ENCODE measurements at places on chromosomes 16 and 17. TPM values are rescaled to one million over a fixed set of nuclear protein-coding genes. Genes with fewer than 3 reads are reported as not detected.

Gene NPIPA3
- total RNA-seq = not detected

Gene OR4D1
- not detected for total RNA-seq

Gene TUBD1
- 23.6 TPM for total RNA-seq

Gene KRT12
- not detected for total RNA-seq

Gene CD79B
- not detected for total RNA-seq

Gene MT1F
- total RNA-seq = 12.5 TPM

Gene RHOT1
- 33.3 TPM for total RNA-seq

Gene EVI2B
- not detected for total RNA-seq

Gene EVPLL
- not detected for total RNA-seq

Gene TP53TG3F
- not detected for total RNA-seq

- no peak for DNase-seq
These were observed 3.1 kb downstream of the KCNJ2 start for GRCh38 chr17:70172449-70172848.

DNA sequence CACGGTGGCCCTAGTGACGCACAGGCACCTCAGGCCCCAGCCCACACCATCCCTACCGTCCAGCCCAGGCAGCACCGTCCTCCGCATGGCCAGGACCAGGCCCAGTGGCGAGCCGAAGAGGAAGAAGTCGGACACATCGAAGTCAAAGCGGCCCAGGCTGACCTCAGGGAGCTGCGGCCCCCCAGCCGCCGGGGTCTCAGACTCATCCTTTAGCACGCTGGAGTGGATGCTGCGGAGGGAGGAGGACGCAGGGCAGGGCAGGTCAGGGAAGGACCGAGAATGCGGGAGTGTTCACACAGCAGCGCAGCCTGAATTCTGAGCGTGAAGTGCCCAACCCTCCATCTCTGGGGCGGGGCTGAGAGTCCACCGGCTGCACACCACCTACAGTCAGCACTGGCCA is 30.1 kb downstream of the PIMREG start:
- DNase-seq = no peak

- no peak for DNase-seq
These were observed 57.7 kb upstream of the MAP3K14 start for GRCh38 chr17:45374501-45374900.

DNA sequence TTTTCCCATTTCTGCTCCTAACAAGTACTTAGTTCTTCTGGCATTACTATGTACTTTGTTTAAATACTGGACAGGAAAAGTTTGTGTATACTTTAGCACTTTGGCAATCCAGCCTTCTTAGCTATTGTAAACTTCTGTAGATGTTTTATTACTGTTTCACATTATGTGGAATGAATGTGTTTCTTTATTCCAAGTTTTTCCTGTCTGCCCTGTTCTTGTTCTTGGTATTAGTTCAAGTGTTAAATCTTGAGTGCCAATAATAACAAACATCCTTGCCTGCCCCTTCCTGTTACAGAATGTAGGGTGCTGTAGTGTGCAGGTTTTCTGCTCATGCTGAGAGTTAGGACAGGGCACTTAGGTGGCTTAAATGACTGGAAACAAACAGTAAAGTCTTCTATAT is 7.3 kb upstream of the CAPNS2 start:
- no peak for DNase-seq

DNA sequence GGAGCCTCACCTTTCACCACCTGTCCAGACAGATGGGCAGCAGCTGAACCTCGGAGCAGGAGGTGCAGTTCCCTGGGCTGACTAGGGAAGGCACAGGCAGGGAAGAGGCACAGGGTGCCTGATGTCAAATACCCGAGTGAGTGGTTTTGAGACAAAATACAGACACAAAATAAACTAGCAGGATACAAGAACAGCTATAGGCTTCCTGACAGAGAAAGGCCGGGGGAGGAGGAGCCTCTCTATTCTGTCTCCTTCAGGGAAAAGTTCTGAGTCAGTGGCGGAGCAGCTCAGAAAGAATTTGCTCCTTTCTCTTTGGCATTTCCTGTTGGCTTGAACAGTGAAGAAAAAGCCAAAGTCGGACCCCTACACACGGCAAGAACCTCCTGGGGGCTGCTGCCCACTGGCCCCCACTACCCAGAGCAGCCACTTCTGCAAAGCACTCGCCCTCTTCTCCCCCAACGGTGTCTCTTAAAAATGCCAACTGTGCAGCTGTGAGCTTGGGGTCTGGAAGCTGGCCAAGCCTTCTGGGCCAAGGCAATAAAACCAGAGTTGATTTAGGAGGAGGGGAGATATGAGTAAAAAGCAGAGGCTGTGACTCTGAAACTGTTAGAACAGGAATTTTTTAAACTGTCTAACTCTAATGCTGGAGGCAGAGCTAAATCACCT is 14.4 kb upstream of the FAAP100 start:
- no peak for DNase-seq

GRCh38 chr16:85350146-85350728 is 238.0 kb upstream of the CIBAR2 start:
- no peak for DNase-seq

DNA sequence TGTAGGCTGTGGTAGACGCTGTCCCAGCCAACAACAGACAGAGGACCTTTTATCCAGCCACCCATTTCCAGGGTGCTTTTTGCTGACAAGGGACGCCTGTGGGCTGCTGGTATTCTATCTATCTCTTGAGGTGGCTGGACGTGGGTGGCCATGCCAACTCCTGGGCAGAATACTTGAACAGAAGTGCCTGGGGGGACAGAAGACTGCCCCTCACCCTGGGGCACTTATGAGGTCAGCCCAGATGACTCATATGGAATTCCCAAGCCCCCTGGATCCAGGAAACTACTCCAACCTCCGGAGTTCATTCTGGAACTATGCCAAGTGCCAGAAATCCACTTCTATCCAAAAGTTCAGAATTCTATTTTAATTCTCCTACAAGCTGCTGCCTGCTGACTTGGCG is 61.3 kb downstream of the CDRT4 start:
- no peak for DNase-seq

DNA sequence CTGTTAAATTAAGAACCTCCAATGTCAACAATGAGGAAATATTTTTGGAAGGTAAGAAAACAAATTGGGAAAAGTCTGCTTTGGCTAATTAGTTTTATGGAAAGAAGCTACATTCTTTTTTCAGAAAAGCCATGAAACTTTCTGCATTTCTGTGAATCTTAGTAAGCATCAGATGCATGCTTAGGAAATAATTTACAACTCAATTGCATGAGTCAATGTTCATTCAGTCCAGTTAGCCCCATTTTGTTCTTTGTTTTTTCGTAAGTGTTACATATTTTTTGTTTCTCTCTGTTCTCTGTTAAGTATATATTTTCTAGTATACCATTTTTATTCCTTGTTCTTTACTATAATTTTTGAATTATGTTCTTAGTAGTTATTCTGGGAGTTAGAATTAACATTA is 195.2 kb upstream of the KIF2B start:
- no peak for DNase-seq

- no peak for DNase-seq
These were observed 2.3 kb downstream of the NAT9 start for GRCh38 chr17:74773871-74774286.

DNA sequence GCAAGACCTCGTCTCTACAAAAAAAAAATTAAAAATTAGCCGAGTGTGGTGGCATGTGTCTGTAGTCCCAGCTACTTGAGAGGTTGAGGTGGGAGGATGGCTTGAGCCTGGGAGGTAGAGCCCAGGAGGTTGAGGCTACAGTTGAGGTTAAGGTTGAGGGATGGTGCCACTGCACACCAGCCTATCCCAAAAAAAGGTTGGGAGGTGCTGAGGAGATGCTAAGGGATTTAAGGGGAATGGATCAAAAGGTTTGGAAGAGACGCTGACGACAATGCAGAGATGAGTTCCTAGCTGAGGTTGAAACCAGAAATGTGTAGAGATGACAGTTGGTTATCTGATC is 4.7 kb upstream of the NSMCE1 start:
- DNase-seq = no peak

DNA sequence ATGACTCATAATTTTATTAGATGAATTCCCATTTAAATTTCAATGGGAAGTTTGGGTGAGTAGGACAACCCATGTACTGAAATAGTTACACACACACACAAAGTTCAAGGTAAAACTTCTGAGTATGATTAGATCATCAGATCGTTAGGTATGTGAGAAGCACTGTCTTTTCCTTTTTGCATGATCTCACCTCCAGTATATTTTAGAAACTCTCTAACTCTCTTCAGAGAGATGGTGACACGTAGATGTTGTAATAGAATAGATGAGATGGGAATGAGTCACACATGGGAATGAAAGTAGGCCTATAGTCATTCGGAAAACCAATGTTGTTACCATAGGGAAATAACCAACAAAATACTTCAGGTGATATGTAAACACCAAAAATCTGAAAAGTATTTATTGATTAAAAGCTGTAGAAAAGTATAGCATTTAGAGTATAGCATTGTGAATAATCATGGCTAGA is 22.2 kb downstream of the KRT23 start:
- DNase-seq = no peak

- no peak for DNase-seq
These were observed 94.0 kb upstream of the SALL1 start for GRCh38 chr16:51244887-51245657.

DNA sequence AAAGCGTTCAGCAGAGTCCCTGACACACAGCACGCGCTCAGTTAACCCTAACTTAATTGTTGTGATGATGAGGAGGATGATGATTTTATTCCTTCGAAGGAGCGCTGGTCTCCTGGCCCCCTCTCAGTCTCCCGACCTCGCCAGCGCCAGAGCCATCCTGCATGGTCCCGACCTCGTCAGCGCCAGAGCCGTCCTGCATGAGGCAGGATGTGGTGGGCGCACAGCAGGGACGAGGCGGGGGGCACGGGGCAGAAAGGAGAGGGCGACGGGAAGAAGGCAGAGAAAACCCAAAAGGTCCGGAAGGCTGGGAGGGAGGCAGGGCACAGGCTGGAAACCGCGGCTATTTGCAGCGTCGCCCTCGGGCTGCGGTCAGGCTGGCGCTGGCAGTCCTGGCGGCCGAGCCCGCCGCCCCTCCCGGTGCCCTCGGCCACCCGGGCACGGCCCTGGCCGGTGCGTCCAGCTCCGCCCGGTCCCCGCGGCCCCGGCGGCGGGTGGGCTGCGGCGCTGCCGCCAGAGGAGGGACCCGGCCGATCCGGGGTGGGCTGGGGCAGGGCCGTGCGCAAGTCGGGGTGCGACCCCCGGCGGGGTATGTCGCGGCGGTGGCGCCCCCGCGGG is 3.0 kb upstream of the TAC4 start:
- DNase-seq = no peak

DNA sequence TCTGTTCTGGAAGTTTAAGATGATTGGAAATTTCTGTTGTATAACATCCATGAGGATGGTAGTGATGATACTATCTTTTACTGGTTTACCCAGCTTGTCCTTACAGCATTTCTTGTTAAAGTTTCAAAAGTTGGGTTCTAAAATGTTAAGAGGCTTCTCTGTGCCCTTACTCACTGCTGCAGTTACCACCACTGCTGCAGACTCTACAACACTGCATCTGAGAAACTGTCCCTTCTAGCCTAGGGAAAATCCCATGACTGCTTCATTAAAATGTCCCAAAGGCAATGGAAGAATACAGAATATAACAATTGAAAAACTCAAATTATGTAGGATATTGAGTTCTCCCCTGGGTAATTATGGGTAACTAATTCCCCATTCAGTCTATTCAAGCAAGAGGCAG is 3.8 kb upstream of the NSRP1 start:
- no peak for DNase-seq

DNA sequence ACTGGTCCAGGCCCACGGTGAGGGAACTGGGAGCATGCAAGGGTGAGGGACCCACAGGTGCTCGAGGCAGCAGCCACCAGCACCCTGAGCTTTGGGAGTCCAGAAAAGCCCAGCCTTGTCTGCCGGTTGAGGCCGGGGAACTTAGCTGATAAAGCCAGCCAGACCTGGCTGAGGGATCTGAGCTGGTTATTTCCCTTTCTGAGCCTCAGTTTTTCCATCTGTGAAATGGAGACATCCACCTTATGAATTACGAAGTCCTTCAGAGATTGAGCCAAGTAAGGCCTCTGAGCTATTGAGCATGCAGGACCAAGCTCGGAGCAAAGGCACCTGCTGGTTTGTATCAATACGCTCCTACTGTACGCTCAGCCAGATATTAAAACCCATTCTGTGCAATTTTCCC is 13.8 kb downstream of the NECAB2 start:
- DNase-seq = no peak

- DNase-seq = no peak
These were observed 121.9 kb upstream of the HS3ST2 start for GRCh38 chr16:22692034-22692433.

DNA sequence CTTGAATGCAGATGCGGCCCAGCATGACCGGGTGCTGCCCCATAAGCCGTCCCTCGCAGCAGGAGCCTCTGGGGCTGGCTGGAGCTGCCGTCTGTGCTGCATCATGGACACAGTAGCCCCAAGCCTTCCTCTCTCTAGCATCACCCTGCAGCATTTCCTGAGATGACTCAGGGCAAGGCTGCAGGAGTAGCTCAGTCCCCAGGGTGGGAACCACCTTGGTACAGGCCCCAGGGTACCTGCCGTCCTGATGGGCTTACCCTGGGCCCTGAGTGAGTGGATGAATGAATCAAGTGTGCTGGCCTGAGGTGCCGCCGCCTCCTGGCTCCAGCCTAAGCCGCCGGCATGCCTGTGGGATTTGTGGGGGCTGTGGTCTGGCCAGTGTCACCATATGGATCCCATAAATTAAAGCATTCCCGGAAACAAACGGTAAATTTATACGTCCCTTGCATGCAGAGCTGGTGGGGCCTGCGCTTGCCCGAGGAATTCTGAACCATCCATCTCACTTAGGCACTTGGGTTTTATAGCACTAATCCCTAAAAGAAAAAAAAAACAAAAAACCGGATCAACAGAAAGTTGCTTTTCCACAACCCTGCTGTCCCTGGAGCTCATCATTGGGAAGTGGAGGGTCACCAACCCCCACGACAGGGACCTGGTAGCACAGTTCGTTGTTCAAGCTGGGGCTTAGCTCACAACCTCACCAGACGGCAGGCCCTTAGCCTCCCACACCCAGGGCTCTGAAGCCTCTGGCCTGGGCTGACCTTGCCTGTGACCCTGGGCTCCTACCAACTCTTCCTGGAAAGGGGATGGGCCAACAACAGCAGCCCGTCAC is 242.6 kb upstream of the CIBAR2 start:
- no peak for DNase-seq

GRCh38 chr16:4386451-4386805 is 14.8 kb downstream of the VASN start:
- no peak for DNase-seq

DNA sequence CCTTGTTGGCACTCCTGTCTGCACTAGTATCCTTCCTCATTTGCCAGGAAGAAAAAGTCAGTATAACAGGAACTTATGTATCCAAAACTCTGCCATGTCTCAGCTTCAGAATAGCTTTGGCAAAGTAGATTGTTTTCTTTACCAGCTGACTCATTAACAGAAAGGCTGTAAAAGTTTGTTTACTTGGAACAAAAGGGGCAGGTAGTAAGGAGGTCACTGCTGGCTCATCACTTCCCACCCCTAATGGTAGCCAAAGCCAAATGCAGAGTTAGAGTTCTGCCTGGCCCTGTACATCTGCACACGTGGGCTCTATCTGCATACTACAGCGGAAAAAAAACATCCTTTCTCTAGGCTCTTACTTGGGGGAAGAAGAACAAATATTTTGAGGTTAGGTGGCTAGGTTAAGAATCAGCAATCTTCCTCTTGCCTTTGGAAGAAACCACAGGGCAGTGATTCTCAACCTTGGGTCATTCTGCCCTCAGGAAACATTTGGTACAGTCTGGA is 90.9 kb upstream of the BCAR1 start:
- no peak for DNase-seq

Measured in Caco-2 (cell line).